PC-3 (cell line): ENCODE measurements at places on chromosomes 16 and 17. TPM values are rescaled to one million over a fixed set of nuclear protein-coding genes. Genes with fewer than 3 reads are reported as not detected.

- no peaks in the 10 kb centered on the region for H3K27me3 ChIP-seq
- no peak overlapping the region for H3K4me3 ChIP-seq
- no peaks in the 10 kb centered on the region for H3K36me3 ChIP-seq
- DNase-seq: no peak
These were observed 5.4 kb upstream of the NATD1 start for GRCh38 chr17:21258593-21258992.

DNA sequence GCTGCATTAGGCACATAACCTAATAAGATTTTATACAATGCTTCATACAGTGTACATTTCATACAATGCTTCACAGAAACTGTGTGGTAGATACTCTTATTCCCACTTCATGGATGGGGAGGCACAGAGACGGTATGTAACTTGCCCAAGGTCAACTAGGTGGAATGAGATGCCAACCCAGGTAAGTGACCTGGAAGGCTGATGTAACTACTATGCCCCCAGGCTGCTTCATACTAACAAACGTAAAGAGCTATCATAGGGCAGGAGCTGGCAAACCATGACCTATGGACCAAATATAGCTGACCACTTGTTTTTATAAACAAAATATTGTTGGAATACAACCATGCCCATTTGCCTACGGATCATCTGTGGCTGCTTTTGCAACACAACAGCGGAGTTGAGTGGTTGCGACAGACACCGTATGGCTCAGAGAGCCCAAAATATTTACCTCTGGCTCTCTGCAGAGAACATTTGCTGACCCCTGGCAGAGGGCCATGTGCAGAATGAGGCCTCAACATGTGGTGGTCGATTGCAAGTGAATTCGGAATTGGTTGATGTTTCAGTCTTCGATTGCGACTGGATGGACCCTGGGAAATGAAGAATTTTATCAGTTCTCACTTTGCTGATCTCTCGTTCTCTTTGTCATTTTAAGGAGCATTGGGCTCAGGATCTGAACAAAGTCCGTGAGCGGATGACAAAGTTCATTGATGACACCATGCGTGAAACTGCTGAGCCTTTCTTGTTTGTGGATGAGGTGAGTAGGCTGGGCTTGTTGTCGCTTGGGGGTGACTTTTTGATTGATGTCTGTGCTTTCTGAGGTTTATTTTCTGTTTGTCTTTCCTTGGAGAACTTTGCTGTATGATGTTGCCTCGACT, 109.7 kb downstream of the PLCG2 start:
- H3K27ac ChIP-seq: no peak overlapping the region
- no peak overlapping the region for H3K4me3 ChIP-seq
- DNase-seq: no peak
- peaks cover 13% of the 10 kb centered on the region for H3K4me1 ChIP-seq
- H3K36me3 ChIP-seq: no peaks in the 10 kb centered on the region

GRCh38 chr17:13273806-13274205, 256.0 kb upstream of the ELAC2 start:
- H3K36me3 ChIP-seq: no peaks in the 10 kb centered on the region
- peaks cover 44% of the 10 kb centered on the region for H3K27me3 ChIP-seq
- DNase-seq: peak; percentile 43
- H3K27ac ChIP-seq: no peak overlapping the region

GRCh38 chr17:47789611-47790561, 31.7 kb downstream of the OSBPL7 start:
- H3K27me3 ChIP-seq: peaks cover 77% of the 10 kb centered on the region
- DNase-seq: peak; percentile 72
- H3K27ac ChIP-seq: no peak overlapping the region

GRCh38 chr16:85396879-85397871, 215.9 kb upstream of the GSE1 start:
- H3K27me3 ChIP-seq: no peaks in the 10 kb centered on the region
- DNase-seq: no peak
- no peak overlapping the region for H3K4me3 ChIP-seq
- H3K27ac ChIP-seq: no peak overlapping the region

GRCh38 chr17:70251706-70252105, 82.4 kb downstream of the KCNJ2 start:
- no peak overlapping the region for H3K27ac ChIP-seq
- H3K36me3 ChIP-seq: no peaks in the 10 kb centered on the region
- H3K4me3 ChIP-seq: no peak overlapping the region

GRCh38 chr17:49515196-49515770, 20.2 kb downstream of the NGFR start:
- no peaks in the 10 kb centered on the region for H3K36me3 ChIP-seq
- H3K27ac ChIP-seq: no peak overlapping the region
- H3K4me3 ChIP-seq: no peak overlapping the region
- DNase-seq: peak; percentile 46

DNA sequence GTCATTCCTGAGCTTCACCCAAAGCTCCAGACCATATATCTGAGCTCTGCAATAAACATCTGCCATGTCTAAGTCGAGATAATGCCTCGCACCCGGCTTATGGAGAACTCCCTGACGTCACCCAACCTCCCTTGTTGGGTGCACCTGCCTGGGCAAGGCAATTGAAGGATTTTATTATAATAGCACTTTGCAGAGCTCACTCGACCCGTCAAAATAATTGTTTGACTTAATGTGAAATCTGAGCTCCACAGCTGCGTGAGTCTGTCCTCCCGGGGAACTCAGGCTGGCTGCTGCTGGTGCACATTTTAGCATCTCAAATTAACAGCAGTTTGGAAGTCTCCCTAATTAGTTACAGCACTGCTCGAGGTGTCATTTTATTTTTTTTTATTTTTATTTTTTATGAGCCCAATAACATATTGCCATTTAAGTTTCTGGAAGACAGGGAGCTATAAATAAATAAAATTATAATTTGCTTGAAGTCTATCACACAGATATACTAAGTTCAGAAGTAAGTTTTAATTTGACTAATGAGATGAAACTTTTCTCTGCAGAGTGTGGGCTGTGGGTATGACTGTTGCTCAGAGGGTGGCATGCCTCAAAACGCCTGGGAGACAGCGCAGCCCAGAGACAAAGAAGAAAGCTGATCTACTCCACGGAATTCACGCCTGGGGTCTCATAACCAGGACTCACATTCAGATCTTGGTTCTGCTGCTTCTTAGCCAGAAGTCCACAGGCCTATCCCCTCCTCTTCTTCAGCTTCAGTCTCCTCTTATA, 401.4 kb upstream of the C16orf82 start:
- H3K27me3 ChIP-seq: 0 out of 2 replicates have a peak, but pooled peaks cover 4% of the 10 kb centered on the region
- no peak overlapping the region for H3K27ac ChIP-seq
- no peak for DNase-seq
- no peak overlapping the region for H3K4me3 ChIP-seq
- H3K4me1 ChIP-seq: no peaks in the 10 kb centered on the region
- H3K36me3 ChIP-seq: no peaks in the 10 kb centered on the region

DNA sequence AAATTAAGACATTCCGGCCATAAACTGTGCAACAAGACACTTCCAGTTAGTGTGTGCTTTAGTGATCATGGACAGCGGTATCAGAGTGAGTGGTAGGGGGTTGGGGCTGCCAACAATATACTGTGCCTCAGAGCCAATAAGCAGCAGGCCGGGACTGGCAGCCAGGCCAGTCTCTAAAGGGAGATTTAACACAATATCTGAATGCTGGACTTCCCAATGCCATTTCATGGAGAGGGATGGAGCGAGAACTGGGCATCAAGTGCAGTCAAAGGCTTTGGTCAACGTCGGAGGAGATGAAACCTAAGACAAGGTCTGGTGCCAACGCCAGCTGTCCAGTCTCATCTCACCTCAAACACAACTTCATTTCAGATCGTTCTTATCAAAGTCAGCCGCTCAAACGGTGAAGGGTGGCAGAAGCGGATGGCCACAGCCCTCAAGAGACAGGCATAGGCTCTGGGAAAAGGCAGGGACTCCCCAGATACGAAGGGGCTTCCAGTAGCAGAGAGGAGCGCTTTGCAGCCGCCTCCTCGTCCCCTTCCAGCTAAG, 935 bp downstream of the USP32 start:
- H3K27ac ChIP-seq: peak overlapping the region; percentile 86
- H3K36me3 ChIP-seq: no peaks in the 10 kb centered on the region
- H3K27me3 ChIP-seq: no peaks in the 10 kb centered on the region
- peaks cover 23% of the 10 kb centered on the region for H3K4me1 ChIP-seq
- H3K4me3 ChIP-seq: peak overlapping the region; percentile 83

DNA sequence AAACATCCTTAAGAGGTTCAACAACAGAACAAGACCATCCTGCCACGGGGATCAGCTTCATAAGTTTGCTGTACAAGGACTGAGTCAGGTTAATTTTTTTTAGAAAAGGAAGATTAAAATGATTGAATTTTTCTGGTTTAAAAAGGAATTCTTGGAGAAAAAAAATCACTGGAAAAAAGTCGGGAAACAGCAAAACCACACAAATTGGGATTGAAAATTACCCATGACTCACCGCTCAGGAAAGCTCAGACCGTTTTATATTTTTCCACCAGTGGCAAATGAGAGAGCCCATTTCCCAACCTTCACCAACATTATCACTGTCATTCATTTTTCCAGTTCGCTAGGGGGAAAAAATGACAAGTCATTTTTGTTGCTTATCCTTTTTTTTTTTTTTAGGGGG, 46.6 kb downstream of the MRM3 start:
- H3K4me1 ChIP-seq: no peaks in the 10 kb centered on the region
- H3K36me3 ChIP-seq: no peaks in the 10 kb centered on the region
- no peak for DNase-seq
- H3K27me3 ChIP-seq: no peaks in the 10 kb centered on the region

- H3K27ac ChIP-seq: no peak overlapping the region
- no peak overlapping the region for H3K4me3 ChIP-seq
- H3K36me3 ChIP-seq: no peaks in the 10 kb centered on the region
- peaks cover 10% of the 10 kb centered on the region for H3K4me1 ChIP-seq
- DNase-seq: no peak
- no peaks in the 10 kb centered on the region for H3K27me3 ChIP-seq
These were observed 16.8 kb upstream of the CCDC182 start for GRCh38 chr17:57761887-57762286.

CTRB1 gene
- not detected in 2 replicates for total RNA-seq
